ENCODE measurements at places on chromosomes 16 and 17.

- DNase-seq: no peak
These were observed 2.3 kb downstream of the ORAI3 start for GRCh38 chr16:30951193-30951592.

- no peak for DNase-seq
These were observed 378.8 kb downstream of the SLC39A11 start for GRCh38 chr17:72713701-72714100.

- no peak for DNase-seq
These were observed 20.1 kb upstream of the CYLD start for GRCh38 chr16:50721549-50722404.

- DNase-seq: no peak
These were observed 135.4 kb downstream of the TMEM132E start for GRCh38 chr17:34714475-34715410.

GRCh38 chr16:87930456-87930855 lies 5.9 kb downstream of the CA5A start:
- no peak for DNase-seq

DNA sequence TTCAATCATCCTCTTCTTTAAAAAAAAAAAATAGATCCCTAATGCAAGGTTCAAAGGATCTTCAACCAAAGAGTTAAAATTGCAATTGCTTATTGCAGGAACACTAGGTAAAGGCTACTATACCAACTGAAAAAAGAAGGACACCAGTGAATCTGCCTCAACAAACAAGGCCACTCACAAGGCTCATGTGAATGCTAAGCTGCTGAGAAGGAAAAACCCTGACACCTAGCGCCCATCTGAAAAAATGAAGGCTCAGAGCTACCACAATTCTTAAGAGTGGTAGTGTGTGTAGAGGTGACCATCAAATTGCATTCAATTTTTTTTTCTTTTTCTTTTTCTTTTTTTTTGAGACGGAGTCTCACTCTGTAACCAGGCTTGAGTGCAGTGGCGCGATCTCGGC lies 201.6 kb upstream of the C17orf78 start:
- no peak for DNase-seq

DNA sequence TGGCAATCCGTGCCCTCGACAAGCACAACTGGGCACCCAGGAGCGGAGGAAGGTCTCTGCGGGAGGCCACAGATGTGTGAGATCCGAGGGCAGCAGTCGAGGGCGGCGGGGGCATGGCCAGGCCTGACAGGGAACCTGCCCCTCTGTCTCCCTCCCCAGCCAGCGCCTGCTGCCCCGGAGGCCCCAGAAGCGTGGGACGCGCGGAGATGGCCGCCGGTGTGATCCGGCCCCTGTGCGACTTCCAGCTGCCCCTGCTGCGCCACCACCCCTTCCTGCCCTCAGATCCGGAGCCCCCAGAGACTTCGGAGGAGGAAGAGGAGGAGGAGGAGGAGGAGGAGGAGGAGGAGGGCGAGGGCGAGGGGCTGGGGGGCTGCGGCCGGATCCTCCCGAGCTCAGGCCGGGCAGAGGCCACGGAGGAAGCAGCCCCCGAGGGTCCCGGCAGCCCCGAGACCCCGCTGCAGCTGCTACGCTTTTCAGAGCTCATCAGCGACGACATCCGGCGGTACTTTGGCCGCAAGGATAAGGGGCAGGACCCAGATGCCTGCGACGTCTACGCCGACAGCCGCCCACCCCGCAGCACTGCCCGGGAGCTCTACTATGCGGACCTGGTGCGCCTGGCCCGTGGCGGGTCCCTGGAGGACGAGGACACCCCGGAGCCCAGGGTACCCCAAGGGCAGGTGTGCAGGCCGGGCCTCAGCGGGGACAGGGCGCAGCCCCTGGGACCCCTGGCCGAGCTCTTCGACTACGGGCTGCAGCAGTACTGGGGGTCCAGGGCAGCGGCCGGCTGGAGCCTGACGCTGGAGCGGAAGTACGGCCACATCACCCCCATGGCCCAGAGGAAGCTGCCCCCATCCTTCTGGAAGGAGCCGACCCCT lies 1.7 kb downstream of the PERCC1 start:
- no peak for DNase-seq

- DNase-seq: no peak
These were observed 179.8 kb upstream of the HSBP1 start for GRCh38 chr16:83627996-83628395.
